Hematopoietic multipotent progenitor cell (in vitro differentiated cells): ENCODE measurements at places on chromosomes 1 and 21.

DNA sequence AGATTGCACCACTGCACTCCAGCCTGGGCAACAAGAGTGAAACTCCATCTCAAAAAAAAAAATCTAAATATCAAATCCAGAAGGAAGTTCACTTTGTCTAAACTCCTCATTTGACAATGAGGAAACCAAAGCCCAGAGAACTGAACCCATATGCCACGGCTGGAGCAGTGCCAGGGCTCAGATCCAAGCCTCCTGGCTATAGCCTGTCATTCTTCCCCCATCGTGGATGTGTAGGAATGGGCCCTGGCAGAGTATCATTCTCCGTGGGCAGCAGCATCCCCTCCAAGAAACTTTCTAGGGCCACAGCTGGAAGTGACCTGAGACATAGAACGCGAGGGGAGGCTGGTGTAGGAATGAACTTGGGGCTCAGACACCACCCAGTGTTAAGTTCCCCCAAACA is 47.2 kb downstream of the CAPN9 start:
- no peak for DNase-seq

GRCh38 chr21:34939673-34940331 is 109.3 kb downstream of the RUNX1 start:
- DNase-seq = no peak

GRCh38 chr1:116907351-116907750 is 2.4 kb upstream of the PTGFRN start:
- DNase-seq = no peak

DNA sequence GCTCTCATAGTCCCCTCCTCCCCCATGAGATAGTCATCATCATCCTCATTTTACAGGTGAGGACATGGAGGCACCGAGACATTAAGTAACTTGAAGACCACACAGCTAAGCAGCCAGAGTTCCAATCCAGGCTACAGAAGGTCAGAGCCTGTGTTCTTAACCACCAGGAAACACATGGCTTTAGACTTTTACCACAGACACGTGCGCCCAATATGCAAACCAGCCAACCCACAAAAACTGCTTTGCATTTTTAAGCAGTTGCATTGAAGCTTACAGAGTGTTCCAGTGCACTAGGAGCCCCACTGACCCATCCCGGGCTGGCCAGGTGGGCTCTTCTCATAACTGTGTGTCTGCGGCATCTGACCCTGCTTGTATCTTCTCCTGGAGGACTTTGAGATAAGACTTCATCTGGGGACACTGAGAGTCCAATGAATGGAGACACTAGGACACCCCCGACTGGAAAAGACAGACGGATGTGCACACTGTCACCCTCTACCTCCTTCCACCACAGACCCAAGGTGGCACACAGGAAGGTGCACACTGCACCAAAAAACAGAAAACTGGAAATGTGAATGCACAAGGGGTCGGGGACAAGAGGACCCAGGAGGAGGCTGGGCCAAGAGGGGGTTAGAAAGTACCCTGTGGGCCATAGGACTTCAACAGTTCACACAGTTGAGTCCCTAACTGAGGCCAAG is 56.4 kb downstream of the ETS2 start:
- no peak for DNase-seq

DNA sequence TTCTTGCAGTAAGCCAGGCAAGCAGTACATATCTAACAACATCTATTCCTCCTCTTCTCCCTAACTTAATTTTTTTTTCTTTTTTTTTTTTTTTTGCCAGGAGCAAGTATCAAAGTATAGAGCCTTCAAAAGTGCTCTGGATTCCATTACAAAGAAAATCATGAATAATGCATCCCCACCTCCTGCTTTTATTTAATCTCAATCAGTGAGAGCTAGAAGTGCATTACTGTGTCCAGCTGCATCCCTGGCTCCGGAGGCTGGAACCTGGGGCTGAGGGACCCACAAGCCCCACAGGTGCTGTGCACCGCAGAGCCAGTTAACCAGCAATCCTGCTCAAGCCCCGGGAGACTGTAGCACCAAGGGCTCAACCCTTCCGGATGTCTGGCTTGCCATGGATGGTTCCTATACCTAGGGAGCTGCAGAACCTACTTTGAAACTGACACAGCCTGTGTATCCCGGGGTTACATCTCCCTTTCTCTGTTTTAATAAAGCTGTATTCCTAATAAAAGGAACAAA is 455.9 kb upstream of the RUNX1 start:
- no peak for DNase-seq

DNA sequence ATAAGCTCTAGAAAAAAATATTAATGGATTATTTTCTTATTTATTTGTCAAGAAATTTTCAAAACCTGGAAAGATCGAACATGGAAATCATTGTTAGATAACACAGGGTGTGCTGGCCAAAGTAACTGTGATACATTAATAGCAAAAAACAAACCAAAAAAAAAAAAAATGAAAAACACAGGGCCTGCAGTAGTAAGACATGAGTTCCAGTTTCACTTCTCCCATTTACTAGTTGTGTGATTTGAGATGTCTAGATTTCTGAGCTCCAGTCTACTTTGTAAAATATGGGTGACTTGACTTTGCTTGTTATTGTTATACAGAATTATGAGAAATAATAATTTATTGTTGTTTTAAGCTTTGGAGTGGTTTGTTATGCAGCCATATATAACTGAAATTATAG is 13.6 kb downstream of the FAM177B start:
- DNase-seq = no peak

- no peak for DNase-seq
Observed at GRCh38 chr1:30632481-30632880, 90.9 kb downstream of the MATN1 start.

DNA sequence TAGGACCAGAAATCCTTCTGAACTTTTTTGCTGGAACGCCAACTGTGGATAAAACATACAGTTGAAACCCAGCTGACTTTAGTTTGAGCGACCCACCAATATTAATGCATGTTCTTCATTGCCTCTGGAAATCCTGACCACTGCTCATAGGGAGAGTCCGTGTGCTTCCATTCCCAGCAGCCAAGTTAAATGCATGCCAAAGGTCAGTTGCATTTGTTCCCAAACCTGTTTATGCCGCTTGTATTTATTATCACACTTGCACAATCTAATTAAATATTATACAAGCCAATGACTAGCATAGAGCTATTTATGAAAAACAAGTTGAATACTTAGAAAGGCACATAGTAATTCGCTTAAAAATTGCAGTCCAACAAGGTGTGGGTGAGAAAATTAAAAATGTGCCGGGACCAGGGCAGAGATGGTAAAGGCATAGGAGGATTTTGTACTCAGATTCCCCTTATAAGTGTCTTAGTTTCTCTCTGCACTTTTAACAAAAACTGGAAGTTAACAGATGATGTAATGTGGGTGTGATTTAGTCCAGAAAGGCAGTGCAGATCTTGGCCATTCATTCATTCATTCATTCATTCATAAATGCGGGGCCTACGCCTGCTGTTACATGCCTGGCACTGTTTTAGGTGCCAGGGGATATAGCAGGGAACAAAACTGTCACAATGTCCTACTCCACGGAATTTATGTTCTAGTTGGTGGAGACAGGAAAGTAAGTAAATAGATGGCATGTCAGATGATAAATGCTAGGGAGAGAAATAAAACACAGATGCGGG is 99.7 kb downstream of the PRDM2 start:
- DNase-seq = no peak

- DNase-seq = no peak
Observed at GRCh38 chr1:117579221-117579906, 26.5 kb upstream of the TENT5C start.
